ENCODE measurements at places on chromosomes 11 and 22.

GRCh38 chr22:48615171-48616008 lies 1212.3 kb downstream of the BRD1 start:
- no peak for DNase-seq

GRCh38 chr11:28346721-28347120 lies 238.5 kb downstream of the METTL15 start:
- DNase-seq, result no peak

DNA sequence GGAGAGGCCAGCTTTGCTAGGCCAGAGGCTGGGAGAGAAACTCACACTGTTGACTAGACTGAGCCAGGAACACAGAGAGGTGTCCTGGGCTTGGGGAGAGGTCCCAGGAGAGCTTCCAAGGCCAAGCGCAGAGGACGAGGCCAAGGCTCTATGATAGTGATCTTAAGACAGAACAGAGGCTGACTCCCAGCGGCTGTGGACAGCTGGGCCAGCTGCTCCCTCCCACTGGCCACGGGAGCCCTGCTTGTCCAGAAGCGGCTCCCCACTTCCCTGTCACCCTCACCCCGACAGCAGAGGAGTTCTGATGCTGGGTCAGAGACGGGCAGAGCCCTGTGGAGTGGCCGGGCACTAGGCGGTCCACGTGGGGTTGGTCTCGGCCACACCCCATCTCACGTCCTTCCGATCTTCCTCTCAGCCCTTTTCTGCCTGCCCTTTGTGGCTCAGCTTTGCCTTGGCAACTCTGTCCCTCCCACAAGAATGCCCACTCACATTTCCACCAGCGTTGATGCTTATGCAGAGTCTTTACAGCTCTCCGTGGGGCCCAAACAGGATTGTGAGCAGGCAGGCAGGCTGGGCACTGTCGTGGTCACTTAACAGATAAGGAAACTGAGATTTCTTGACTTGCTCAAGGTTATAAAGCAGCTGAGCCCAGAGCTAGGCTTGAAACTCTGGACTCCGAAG lies 68.2 kb downstream of the FBXO7 start:
- DNase-seq, result no peak

GRCh38 chr11:20362481-20362880 lies 1.0 kb upstream of the HTATIP2 start:
- DNase-seq, result no peak

DNA sequence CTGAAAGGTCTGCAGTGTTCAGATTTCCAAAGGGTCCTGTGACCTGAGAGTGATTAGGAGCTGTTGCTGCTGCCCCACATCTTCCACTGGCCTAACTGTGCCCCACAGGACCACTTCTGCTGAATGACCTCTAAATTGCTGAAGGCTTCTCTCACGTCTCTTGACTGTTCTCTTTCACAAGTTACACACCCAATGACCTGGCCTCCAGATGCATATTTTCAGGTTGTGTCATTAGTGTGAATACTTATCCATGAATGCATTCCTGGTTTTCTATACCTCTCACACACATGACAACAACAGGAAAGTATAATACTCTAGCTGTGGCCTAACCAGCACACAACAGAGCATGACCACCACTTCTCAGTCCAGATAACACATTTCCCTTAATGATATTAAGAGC lies 15.4 kb downstream of the PRR14L start:
- DNase-seq, result no peak

- DNase-seq, result no peak
Observed at GRCh38 chr11:119431523-119431922, 8.6 kb upstream of the THY1 start.

DNA sequence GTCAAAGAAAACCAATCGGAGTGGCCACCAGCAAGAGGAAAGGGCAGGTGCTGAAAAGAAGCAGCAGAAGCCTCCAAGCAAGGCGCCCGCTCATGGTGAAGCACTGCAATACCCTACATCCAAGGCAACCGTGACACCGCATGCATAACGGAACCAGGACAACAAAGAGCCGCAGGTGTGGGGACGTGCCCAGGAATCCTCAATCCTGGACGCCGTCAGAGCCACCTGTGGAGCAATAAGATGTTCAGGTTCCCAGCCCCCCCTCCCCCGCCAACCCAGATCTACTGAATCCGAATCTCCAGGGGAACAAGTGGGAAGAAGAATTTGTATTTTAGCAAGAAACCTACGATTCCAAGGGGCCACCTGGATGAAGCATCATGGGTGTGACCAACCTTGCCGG lies 70.8 kb downstream of the SHANK2 start:
- no peak for DNase-seq

GRCh38 chr22:25358421-25359170 lies 139.2 kb downstream of the CRYBB2 start:
- no peak for DNase-seq

DNA sequence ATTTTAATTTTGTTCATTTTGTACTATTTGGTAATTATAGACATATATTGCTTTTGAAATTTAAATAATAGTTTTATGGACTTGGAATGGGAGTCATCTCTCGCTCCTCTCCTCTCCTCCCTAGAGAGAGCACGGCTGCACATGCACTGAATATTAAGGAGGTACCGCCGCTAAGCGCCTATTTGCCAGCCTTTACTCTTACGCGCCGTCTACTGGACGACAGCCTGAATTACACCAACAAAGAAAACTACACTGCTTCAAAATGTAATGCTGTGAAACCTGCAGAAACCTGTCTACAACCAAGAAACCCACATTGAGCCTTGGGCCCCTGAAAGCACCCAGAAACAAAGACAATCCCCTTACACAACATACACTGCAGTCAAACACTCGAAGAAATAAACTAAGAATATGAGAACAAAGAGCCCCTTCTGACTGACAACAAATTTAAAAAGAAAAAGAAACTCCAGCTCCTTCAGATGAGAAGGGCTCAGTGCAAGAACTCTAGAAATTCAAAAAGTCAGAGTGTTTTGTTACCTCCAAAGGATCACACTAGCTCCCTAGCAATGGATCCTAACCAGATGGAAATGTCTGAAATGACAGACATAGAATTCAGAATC lies 737.2 kb downstream of the LRRC4C start:
- no peak for DNase-seq

- DNase-seq, result no peak
Observed at GRCh38 chr22:36343070-36343719, 44.6 kb downstream of the MYH9 start.

- DNase-seq, result no peak
Observed at GRCh38 chr11:15282754-15283153, 168.0 kb downstream of the INSC start.

- DNase-seq, result no peak
Observed at GRCh38 chr22:32339190-32340012, 18.3 kb upstream of the RFPL3 start.

DNA sequence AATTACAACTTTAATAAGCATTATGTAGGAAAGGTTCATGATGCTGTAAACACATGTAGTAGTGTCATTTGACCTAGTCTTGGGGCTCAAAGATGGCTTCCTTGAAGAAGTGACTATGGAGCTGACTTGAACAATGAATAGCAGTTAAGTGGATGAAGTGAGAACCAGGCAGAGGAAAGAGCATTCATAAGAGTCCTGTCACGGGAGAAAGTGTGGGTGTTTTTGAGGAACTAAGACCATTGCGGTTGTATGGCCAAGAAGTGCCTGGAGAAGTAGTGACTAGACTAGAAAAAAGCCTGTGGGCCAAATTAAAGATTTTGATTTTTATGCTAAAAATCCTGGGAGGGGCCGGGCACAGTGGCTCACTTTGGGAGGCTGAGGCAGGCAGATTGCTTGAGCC lies 7.2 kb upstream of the IL18BP start:
- DNase-seq, result no peak

GRCh38 chr22:19819911-19820879 lies 34.5 kb downstream of the GNB1L start:
- no peak for DNase-seq

- no peak for DNase-seq
Observed at GRCh38 chr11:99952816-99953215, 734.3 kb upstream of the ARHGAP42 start.

- no peak for DNase-seq
Observed at GRCh38 chr22:44394246-44395117, 81.7 kb upstream of the SHISAL1 start.

- DNase-seq, result peak; percentile 54
Observed at GRCh38 chr11:124837491-124837856, 27.8 kb upstream of the ROBO3 start.

- DNase-seq, result no peak
Observed at GRCh38 chr22:45144916-45145315, 18.8 kb upstream of the NUP50 start.

DNA sequence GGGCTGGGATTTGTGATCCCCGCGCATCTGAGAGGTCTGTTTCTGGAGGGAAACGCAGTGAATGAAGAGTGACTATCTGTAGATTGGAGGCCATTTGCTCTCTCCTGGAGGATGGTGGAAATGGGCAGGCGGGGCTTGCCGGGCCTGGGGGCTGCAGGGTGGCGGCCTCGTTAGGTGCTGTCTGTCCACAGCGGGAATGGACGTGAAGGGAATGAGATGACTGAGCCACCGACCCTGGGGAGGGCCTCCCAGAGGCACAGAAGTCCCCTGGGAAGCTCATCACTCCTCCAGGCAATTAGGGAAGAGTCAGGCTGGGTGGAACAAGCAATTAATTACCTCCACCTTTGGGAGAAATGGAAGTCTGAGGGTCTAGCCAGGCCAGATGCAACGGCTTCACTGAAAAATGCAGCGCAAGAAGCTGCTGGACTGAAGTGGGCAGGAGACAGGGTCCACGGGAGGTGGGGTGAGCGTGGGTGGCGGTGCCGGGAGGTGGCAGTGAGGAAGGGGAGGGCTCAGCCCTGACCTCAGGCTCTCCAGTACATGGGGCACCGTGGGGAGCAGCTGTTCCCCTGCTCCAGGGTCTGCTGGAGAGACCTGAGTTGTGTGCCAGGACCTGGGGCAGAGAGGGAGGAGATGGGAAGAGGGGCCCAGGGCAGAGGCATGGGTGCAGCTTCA lies 524.5 kb downstream of the BRD1 start:
- DNase-seq, result no peak

- no peak for DNase-seq
Observed at GRCh38 chr11:33434294-33434693, 177.1 kb downstream of the HIPK3 start.

- DNase-seq, result peak; percentile 36
Observed at GRCh38 chr11:32829680-32830412, at the start of gene PRRG4. TSS of gene PRRG4 (plus strand) at chr11:32829927. CDS start at chr11:32830530, 603 bp downstream.

DNA sequence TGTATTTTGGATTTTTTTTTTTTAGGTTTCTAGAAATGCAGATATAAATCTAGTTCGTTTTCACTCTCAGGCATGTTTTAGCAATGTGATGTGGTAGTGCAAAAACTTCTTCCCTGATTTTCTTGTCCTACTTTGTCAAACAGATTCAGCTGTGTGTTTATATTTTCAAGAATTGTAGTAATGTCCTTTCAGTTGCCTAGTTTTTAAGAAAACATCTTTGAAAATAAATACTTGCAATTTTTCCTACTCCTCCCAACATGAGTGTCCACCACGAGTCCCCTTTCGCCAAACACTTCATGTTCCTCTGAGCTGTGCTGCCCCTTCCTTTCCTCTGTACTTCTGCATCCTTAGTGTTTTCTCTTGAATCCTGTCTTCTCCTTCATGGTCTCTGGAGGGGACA lies 686.9 kb downstream of the NTM start:
- DNase-seq, result no peak

- DNase-seq, result peak; percentile 88
Observed at GRCh38 chr11:78417888-78418583, 416 bp upstream of the GAB2 start.

DNA sequence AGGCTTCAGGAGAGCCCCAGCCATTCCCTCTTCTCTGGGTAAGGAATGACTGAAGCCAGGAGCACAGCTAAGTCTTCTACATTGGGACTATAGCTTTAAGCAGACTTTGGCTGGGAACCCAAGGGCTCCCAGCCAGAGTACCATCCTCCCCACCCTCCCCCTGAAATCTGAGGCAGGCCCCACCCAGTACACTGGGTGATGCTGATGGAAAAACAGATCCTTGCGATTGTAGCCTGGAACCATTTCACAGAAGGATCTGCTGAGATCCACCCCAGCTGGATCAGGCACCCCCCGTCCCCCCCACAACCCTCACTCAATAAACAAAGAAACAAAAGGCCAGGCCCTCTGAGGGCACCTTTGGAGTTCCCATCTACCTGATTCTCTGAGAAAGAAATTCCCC lies 39.8 kb downstream of the IL18BP start:
- peak; percentile 79 for DNase-seq

GRCh38 chr11:15885854-15886253 lies 470.5 kb downstream of the SOX6 start:
- DNase-seq, result no peak

GRCh38 chr11:125025968-125026367 lies 37.1 kb upstream of the SLC37A2 start:
- DNase-seq, result no peak

GRCh38 chr22:24398409-24398808 lies 29.0 kb upstream of the ADORA2A start:
- no peak for DNase-seq

GRCh38 chr22:30193031-30193775 lies 53.4 kb downstream of the LIF start:
- DNase-seq, result no peak

GRCh38 chr11:7098235-7098832 lies 9.5 kb downstream of the RBMXL2 start:
- peak; percentile 29 for DNase-seq

DNA sequence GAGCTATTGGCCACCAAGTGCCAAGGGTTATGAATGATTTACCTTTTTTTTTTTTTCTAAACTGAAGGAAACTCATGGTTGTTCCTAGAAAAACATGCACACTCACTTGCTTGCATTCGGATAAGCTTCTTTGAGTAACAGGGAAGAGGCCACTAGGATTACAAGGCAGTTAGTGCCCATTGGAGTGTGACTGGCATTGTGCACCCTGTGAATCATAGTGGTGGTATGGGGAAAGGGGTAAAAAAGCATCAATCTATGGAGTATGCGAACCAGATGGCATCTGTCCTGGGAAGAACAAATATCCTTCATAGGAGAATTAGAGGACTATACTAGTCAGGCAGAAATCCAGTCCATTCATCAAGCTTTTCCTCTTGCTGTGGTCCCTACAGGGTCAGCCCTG lies 24.2 kb downstream of the CD44 start:
- no peak for DNase-seq

DNA sequence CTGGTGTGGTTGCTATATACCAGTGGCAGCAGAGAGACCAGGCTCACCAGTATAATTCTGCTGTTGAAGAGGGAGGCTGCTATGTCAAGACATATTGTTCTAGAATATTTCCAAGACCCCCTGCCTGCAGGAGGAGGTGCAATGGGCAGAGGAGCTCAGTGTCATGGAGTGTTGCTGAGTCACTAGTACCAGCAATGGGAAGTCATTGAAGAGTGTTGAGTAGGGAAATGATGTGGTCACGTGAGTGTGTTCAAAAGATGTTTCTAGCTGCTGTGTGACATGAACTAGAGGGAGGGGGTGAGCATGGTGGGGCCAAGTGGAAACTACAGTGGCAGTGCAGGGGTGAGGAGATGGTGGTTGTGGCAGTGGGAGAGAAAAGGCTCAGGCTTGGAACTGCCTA lies 76.3 kb upstream of the BIRC3 start:
- no peak for DNase-seq

DNA sequence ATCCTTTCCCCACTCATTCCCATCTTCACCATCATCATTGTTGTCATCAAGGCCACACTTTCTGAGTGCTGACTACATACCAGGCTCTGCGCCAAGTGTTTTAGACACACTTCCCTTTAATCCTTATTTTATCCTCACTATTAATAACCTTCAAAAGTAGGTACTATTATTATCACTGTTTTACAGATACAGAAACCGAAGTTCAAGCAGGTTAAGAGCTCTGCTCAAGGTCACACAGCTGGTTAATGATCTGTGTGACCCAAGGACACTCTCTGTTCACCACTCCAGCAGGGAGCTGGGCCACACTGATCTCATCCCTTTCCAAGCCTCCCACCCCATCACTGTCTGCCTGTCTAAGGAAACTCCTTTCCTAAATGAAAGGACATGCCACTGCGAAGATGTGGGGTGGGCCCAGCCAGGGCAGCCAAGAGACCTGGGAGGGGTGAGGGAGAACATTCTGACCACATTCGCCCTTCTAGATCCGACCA lies 17.2 kb upstream of the TSKU start:
- DNase-seq, result no peak

Data from hindlimb muscle (tissue), 1 donor.